ENCODE measurements at places on chromosomes 6 and 20.

DNA sequence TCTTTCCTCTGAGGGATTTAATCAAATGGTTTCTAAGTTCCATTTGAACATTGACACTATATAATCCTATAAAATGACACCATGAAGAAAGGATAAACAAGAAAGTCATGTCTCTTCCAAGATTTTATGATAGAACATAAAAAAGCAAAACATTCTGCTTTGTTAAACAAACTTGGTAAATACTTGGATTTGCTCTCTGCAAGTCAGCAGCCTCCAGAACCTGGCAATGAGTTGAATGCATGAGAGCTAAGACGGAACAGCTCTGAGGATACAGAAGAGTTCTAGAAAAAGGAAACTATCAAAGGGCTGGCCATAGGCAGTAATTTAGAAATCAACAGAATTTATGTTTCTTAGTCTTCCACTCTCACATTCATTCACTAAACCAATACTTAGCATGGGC lies 656.0 kb upstream of the ID4 start:
- no peak for DNase-seq

GRCh38 chr6:30816791-30817739 lies 67.3 kb upstream of the DDR1 start:
- DNase-seq: no peak

- DNase-seq: peak; percentile 64
Measured at GRCh38 chr6:149723771-149724417, 6.0 kb upstream of the LATS1 start.

GRCh38 chr20:44021186-44021585 lies 106.5 kb downstream of the TOX2 start:
- DNase-seq: no peak

- no peak for DNase-seq
Measured at GRCh38 chr6:34425132-34425497, 754 bp downstream of the RPS10 start.

- no peak for DNase-seq
Measured at GRCh38 chr6:624979-625378, 31.9 kb downstream of the HUS1B start.

DNA sequence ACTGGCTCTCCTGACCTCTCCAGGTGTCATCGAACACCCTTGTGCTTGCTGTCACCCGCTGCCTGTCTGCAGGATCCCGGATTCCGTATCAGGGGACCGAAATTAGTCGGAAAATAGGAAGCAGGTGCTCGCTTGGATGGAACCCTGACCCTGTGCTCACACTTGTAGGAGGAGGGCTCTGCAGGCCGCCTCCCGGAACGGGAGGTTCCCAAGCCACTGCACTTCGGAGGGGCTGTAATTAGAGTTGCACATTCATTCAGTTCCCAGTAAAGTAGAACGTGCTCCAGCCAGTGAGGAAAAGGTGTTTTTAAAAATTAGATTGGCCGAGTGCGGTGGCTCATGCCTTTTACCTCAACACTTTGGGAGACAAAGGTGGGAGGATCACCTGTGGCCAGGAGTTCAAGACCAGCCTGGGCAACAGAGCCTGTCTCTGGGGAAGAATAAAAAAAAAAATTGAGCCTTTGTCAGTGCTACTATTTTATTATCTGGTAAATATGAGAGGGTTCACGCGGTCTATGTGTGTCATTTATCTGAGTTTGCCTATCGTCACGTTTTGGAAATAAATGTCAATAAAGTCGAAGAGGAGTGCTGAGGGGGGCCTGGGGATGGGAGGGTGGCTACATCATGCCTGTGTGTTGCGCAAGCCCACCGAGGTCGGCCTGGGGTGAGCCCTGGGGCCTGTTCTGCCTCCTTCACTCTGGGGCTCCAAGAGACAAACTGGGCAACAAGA lies 1.5 kb upstream of the GMEB2 start:
- DNase-seq: peak; percentile 67

DNA sequence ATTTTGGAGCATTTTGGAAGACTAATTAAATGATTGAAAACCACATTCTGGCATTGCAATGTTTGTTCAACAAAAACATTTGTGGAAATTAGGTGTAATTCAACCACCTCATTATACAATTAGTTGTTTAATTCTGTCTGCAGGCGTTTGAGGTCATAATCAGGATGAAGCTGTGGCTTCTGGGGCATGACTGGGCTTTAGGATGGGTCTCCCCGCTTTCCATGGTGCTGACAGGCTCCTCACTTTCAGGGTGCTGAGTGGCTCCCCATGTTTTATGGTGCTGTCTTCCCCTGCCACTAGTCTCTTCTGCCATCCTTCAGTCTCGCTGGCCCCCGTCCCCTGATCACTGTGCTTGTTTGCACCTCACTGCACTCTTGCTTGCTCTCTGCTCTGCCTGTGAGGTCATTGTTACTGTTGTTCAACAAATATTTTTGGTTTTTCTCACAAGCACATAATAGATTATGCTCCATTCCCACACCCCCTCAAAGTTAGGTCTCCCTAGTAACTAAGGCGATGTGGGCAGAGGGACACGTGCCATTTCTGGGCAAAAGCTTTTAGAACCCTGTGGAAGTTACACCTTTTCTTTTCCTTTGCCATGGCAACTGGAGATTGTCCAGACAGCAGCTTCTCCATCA lies 25.4 kb upstream of the ZNF831 start:
- DNase-seq: no peak
